ENCODE measurements at places on chromosomes 4 and X.

DNA sequence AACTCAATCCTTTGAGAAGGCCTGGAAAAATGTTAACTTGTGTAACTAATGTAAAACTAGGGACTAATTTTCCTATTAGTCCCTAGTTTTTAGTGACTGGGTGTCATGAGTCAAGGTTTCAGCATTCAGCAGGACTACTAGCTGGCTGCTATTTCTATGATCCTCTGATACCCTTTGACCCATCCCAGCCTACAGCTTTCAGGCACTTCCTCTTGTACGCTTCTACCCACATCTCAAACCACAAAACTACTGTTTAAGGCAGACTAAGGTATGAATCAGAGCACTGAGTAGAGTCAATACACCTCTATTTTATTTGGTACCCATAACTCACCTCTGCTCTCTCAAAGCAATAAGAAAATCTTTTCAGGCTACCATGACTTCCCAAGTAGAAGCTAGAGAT lies 809.6 kb downstream of the PDHA2 start:
- DNase-seq = no peak

DNA sequence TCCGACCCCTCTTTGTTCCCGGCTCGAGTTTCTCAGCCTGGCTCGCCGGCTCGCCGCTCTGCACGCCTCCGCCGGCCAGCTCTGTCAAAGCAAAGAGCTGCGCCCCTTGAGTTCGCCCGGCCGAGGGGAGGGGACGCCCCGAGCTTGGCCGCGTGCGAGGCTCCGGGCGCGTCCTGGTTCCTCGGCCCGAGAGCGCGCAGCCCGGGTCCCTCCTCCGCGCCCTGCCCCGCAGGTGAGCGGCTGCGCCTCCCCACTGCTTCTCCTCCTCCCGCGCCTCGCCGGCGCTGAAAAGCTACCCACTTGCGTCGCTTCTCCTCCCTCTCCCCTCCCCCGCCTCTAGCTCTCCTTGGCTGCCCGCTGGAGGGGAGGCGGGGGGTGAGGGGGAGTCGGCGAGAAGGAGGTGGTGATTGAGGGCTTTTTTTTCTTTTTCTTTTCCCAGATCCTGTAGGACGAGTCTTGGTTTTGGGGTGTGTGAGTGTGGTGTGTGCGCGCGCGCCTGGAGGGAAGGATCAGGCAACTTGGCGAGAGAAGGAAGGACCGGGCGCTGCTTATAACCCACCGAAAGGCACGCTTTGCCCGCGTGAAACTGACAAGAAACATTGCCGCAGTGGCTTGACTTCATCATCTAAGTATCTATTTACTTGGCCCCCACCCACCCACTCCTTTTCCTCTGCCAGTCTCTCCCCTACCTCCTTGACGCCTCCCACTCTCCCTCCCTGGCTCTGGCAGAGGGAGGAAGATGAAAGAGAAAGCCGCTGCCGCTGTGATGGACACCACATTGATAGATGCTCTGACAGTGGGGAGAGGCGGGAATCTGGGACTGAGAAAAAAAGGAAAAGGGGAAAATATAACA lies at the start of gene LEF1:
LEF1 (minus strand) TSS at position 262 of the 853 bp plus-strand sequence. CDS start 1,165 bp downstream, outside the sequence.
- DNase-seq = peak; percentile 40

- DNase-seq = no peak
These were observed 392.8 kb upstream of the NR3C2 start for GRCh38 chr4:148834804-148835631.

DNA sequence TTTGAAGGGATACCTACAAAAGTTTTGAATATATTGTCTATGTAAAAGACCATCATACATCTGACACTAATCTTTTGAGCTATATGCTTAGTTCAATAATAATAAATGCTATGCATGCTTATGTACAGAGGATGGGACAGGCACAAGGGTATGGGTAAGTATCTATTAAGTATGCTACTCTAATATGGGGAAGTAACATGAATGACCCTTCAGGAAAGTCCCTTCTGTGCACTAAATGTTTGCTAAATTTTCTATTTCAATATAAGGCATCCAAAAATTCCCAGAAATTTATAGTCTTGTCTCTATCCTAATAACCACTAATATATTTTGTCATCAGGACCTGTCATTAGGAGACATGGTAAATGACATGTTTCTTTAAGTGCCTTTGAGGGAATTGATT lies 19.0 kb downstream of the ATP8A1 start:
- no peak for DNase-seq

DNA sequence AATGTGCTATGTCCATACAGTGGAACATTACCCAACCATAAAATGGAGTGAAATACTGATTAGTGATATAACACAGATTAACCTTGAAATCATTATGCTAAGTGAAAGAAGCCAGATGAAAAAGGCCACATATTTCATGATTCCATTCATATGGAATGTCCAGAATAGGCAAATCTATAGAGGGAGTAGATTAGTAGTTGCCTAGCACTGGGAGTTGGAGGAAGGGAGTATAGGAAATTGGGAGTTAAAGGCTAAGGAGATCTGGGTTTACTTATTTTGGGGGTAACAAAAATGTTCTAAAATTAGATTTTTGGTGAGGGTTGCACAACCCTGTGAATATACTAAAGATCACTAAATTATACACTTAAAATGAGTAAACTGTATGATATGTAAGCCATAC lies 26.8 kb downstream of the ENOX2 start:
- no peak for DNase-seq

GRCh38 chr4:8940792-8941491 lies 69.3 kb upstream of the HMX1 start:
- DNase-seq = peak; percentile 45

- DNase-seq = no peak
These were observed 164.6 kb upstream of the BCOR start for GRCh38 chrX:40262157-40263013.

GRCh38 chrX:153921070-153921469 lies 5.0 kb downstream of the ARHGAP4 start:
- DNase-seq = no peak

- no peak for DNase-seq
These were observed 227.3 kb upstream of the TENM3 start for GRCh38 chr4:182015893-182016292.

DNA sequence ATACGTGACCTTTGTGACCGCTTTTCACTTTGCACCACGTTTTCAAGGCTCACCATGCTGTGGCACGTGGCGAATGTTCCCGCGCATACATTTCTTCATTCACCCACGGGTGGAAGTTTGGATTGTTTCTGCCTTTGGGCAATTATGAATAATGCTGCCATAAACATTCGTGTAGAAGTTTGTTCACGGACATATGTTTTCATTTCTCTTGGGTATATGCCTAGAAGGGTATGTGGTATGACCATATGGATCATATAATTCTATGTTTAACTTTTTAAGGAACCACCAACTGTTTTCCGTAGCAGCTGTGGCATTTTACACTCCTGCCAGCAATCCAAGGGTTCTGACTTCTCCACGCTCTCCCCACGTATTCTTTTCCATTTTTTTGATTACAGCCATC lies 60.9 kb upstream of the MXD4 start:
- no peak for DNase-seq

DNA sequence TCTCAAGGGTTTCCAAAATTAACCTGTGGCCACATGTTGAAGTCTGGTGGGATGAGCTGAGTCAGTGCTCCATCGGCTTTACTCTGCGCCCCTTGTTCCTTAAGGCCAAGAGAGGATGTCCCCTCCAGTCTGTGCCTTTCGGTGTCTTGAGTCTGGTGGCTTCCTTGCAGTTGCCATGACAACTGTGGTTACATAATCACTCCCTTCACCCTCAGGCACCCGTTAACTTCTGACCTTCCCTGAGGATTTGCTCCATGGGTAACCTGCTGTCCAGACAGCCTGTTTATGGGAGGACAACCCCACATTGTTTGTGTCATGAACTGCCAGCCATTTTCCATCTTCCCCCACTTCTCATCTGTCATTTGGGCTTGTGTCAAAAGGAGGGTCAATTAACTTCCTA lies 401.1 kb upstream of the LCORL start:
- DNase-seq = no peak

GRCh38 chrX:3445806-3446490 lies 99.5 kb upstream of the MXRA5 start:
- no peak for DNase-seq

- DNase-seq = no peak
These were observed 841.3 kb downstream of the PDHA2 start for GRCh38 chr4:96681218-96681617.

Data from HAP-1 (cell line).